C1 segment of cervical spinal cord (tissue), 14 donors: ENCODE measurements at places on chromosomes 2 and 18.

DNA sequence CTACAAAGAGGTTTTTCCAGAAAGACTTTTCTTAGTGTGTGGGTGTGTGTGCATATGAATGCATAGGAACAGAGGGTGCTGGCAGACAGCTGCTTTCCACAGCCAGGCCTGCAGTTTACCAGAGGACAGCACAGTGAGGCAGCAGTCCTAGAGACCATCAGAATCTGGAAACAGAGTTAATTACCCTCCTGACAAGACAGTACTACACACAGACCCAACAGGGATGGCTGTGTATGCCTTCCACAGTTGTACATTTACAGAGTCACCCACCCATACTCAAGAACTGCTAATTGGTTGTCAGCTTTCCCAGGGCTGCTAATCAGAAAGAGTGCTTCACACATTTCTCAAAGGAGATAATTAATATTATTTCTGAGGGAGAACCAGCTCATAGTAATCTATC, 104.7 kb downstream of the FEZ2 start:
- no peak for DNase-seq

- no peak for DNase-seq
These were observed 67.5 kb downstream of the ATP9B start for GRCh38 chr18:79136742-79137141.

DNA sequence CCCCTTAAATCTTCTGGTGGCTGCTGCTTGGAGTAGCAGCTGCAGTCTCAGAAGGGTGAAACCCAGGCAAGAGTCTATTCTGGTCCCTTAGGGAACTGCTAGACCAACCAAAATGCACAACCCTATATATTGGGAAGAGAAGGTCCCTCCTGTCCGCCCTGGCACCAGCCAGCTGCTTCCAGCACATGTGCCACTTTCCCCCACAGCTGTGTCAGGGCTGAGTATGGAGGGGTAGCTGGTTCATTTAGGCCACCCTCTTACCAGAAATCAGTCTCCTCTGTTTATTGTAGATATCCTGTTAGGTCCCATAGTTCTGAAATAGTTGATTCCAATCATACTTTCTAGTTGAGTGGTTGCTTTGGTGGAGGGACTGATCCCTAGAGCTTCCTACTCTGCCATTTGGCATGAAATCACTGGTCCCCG, 68.9 kb downstream of the BIRC6 start:
- DNase-seq, result no peak

GRCh38 chr18:45175511-45175910, 439.8 kb upstream of the SLC14A2 start:
- DNase-seq, result no peak

GRCh38 chr2:119483896-119484718, 40.2 kb downstream of the SCTR start:
- no peak for DNase-seq

GRCh38 chr18:48022531-48023329, 92.3 kb upstream of the SMAD2 start:
- DNase-seq, result no peak

DNA sequence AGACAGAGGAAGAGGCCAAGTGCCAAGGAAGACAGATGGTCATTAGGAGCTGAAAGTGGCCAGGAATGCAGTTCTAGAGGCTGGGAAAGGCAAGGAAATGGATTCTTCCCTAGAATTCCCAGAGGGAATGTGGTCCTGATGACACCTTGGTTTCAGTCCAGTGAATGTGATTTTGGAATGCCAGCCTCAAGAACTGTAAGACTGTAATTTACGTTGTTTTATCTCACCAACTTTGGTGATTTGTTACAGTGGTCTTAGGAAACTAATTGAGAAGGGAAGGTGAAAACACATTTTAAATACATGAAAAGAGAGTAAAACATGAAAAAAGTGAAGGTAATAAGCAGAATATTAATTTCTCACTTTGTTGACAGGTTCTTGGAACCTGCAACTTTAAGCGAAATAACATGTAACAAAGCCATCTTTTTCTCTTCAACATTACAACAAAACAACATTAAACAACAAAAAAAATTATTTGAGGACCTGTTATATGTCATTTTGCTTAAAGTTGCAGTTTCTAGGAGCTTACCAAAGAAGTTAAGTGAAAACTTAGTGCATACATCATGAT, 370.2 kb downstream of the METTL4 start:
- DNase-seq, result no peak

DNA sequence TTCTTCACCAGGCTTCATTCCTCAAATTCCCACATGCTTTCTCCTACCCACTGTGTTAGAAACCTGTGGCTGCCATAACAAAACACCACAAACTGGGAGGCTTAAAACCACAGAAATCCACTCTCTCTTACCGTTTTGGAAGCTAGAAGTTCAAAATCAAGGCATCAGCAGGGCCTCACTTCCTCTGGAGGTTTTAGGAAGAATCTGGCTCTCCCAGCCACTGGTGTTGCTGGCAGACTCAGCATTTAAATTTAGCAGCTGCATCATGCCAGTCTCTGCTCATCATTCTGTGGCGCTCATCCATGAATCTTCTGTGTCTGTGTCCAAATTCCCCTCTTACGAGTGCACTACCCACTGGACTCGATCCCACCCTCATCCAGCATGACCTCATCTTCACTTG, 248.5 kb downstream of the ZNF516 start:
- no peak for DNase-seq

DNA sequence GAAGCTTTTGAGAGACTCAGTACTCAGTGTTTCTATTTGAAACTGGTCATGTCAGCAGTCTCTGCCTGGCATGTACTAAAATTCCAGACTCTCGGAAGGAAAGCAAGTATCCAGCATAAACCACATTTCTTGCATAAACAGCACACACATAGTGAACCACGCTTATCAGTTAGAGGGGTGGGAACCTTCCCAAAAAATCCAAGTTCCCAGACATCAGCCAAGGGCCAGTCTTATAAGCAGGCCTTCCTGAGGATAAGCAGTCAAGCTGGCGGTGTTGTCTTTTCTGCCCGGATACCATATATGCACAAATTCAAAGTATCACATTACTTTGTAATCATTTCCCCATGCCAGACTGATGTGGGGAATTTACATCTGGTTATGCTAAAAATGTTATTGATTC, 73.6 kb downstream of the ST6GAL2 start:
- DNase-seq, result no peak

DNA sequence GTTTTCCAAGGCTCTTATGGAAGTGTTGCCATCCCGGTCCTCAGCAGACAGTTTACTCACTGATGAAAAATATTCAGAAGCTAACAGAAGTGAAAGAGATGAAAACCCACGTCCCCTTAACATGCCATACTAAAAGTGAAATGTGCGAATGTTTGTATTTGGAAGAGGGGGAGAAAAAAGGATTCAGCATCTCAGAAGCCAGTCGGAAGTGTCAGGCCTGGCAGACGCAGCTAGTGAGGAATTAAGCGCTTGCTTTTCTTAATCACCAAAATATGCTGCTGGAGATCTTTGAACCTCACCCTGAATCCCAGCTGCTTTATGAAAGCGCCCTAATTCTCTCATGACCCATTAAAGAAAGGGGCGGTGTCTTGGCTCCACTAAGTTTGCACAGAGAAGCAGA, 653.7 kb downstream of the DCDC2C start:
- DNase-seq, result no peak

DNA sequence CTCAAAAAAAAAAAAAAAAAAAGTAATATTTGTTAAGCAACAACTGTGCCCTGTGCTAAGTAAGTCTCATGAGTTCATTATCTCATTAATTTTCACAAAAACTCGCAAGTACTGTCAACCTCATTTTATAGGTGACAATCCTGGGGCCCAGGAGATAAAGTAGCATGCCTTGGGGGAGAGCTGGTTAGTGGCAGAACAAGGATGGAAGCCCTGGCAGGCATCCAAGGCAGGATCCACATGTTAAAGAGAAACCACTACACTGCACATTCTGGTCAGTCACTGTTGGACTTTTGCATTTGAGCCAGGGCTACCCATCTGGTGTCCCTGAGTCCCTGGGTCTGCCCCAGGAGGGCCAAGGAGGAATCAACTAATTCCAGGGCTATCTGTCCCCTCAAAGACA, 54.6 kb downstream of the ZFP36L2 start:
- DNase-seq, result no peak
